ENCODE measurements at places on chromosomes 3 and 15.

DNA sequence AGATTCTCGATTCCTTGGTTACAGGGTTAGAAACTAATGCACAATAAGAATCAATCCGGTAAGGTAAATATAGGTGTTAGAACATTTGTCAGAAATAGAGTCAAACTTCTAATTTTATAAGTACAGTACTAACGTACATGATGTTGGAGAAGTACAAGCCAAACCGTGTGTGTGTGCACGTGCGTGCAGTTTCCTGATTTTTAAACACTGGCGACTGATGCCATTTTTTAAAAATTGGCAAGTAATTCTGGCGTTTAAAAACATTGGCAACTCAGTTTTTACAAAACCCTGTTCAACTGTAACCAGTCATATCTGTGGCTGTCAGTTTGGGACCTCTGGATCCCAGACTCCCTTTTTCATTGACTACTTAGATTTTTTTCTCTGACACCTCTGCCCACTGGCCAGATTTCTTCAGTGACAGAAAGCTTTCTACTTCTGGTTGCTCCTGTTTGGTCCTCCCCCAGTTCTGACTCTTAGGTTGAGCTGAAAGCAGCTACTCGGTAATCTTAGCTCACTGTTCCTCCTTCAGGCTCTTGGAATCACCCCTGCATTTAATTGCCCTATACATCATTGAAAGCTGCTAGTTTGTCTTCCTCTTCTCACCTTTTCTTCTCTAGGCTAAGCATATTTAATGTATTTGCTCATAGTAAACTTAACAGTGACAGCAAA lies 843 bp downstream of the ATG7 start:
- no peak for DNase-seq

DNA sequence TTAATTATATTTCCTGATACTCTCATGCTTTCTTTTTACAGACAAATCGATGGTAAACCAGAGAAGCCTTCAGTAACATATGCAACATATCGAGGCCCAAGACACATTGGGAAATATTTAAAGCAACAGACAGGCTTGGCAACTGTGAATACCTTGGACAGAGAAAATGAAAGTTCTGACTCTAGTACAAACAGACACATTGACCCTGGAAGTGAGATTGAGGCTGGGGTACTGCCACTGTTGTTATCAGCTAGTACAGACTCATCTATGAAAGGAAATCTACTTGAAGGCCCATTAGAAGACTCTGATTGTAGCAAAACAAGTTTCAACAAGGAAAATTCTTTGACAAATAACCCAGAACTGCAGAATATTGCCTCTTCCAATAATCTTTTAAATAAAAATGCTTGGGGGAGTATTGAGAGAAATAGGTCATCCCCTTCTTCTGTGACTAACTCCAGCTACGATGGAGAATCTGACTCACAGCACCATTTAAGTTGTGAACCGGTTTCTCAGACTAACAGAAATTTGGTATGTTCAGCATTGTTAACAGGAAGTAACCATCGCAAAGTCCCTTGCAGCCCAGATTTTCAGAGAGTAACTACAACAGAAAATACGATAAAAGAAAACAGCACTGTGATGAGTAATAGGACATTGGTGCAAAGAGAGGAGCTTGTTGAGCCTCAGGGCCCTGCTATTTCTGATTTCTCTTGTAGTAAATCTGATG lies 50.2 kb downstream of the CRYBG3 start:
- no peak for DNase-seq

DNA sequence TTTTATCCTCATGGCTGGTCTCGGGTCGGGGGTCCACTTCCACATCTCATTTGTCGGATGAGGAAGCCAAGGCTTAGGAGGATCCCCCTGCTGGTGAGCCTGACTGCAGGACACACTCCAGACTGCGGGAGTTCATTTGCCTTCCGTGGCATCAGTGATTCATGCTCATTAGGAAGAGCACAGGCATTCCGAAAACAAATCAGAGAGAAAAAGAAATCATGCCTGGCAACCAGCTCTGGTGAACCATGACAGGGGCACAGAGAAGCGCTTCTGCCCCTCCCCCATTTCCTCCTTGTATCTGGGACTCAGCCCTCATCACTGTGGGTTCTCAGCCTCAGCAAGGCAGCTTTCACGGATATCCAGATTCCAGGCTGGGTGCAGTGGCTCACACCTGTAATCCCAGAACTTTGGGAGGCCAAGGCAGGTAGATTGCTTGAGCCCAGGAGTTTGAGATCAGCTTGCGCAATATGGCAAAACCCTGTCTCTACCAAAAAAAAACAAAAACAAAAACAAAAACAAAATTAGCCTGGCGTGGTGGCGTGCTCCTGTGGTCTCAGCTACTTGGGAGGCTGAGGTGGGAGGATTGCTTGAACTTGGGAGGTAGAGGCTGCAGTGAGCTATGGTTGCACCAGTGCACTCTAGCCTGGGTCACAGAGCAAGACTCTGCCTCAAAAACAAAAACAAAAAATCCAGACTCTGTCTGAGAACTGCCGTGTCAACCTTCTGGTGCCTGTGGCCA lies 28.4 kb downstream of the IRAK2 start:
- DNase-seq: no peak

DNA sequence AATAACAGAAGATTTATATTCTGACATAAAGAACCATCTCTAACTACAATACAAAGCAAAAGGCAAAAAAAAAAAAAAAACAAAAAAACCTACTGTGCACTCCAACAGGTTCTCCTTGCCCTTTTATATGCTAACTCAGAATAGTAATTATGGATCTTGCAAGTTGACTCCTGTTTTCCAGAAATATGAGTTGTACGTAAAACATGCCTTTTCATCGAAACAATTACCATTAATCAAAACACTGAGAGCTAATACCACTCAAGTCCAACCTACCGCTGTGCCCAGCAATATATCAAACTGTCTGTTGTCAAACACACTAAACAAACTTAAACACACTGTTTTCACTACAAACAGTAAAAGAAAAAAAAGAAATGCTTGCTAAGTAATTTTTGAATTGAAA lies 389.8 kb downstream of the TBC1D5 start:
- DNase-seq: no peak

DNA sequence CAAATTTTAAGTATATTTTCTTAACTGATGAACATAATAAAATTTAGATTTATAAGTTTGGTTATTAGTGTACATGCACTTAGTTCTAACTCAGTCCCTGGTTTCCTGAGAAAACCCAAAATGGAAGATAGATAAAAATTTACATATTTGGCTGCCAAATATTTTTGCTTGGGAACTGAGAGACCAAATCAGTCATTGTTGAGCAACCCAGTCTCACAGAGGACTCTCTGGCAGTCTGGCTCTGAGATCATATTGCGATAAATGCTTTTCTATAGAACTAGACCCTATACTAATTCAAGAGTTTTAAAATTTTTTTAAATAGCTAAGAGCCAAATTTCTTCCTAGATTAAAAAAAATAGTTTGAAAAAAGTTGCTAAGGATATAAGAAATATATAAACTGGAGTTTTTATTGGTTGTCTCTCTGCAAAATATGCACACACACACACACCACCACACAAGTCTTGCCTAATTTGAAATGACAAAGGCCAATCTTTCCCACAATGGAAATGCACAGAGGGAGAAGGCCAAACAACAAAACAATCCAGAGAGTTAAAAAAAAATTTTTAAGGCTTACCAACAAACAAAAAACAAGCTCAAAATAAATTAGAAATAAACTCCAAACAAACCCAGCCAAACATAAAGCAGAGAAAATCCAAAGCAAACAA lies 259.5 kb downstream of the MECOM start:
- DNase-seq: no peak

DNA sequence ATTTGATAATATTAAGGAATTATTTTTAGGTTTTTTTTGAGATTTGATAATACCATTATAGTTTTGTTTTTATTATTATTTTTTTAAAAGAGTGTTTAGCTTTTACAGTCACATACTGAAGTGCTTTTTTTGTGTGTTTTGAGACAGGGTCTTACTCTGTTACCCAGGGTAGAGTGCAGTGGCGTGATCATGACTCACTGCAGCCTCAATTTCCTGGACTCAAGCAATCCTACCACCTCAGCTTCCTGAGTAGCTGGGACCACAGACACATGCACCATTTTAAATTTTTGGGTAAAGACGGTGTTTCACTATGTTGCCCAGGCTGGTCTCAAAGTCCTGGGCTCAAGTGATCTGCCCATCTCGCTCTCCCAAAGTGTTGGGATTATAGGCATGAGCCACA lies 73.0 kb downstream of the SUMF1 start:
- no peak for DNase-seq

DNA sequence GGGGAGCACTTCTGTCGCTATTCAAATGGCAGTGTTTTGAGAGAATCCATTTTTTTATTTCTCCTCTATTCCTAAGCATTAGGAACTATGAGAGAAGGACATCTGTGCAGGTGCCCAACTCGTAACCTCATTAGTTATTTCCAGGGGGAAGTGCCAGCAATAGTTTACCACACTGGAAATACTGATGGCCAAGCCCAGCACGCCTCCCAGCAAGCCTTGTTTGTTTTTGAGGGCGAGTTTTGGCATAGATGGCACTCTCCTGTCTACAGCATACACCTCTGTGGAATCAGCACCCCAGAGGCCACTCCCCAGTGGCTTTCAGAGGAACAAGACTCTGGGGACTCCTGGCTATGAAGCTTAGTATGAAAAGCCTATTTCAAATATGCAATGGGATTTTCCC lies 36.6 kb downstream of the FAN1 start:
- DNase-seq: peak; percentile 13

- no peak for DNase-seq
Observed at GRCh38 chr3:110101361-110101760, 764.0 kb upstream of the DPPA4 start.

GRCh38 chr3:139548801-139549200 lies 9.3 kb upstream of the RBP1 start:
- DNase-seq: no peak

GRCh38 chr3:169334991-169335390 lies 328.5 kb downstream of the MECOM start:
- no peak for DNase-seq

- DNase-seq: no peak
Observed at GRCh38 chr3:46845860-46846623, 17.2 kb downstream of the MYL3 start.

- DNase-seq: peak; percentile 62
Observed at GRCh38 chr3:5144316-5144994, 22.4 kb downstream of the ARL8B start.

- no peak for DNase-seq
Observed at GRCh38 chr3:70090322-70090913, 90.9 kb downstream of the SAMMSON start.

DNA sequence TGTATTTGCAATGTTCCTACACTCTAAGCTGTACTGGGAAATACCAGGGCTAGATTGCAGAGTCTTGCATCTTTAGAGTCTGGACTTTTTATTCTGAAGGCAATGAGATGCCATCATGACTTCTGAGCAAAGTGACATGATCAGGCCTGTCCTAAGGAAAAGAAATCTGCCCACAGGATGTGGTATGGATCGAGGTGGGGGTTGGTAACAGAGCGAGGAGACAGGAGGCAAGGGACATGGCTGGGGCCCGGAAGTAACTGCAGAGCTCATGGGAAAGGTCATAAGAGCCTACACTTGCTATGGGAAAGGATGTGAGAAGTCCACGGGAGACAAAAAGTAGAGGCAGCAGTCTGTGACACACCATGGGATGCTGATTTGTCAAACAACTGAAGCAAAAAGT lies 121.5 kb downstream of the OXNAD1 start:
- no peak for DNase-seq

- DNase-seq: no peak
Observed at GRCh38 chr3:167520266-167521005, 46.6 kb upstream of the SERPINI2 start.

DNA sequence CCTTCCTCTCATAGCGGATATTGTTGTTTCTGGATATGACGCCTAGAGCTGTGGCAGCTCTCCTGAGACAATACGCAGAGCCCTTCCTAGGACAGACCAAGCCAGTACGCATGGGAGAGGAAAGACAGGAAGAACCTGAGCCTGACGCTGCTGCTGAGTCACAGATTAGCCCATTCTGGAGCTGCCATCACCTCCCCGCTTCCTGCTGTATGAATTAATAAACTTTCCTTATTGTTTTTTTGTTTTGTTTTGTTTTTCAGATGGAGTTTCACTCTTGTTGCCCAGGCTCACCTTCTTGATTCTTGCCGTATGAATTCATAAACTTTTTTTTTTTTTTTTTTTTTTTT lies 67.0 kb downstream of the PPCDC start:
- no peak for DNase-seq

GRCh38 chr3:148023994-148024393 lies 614.8 kb downstream of the ZIC1 start:
- DNase-seq: no peak

DNA sequence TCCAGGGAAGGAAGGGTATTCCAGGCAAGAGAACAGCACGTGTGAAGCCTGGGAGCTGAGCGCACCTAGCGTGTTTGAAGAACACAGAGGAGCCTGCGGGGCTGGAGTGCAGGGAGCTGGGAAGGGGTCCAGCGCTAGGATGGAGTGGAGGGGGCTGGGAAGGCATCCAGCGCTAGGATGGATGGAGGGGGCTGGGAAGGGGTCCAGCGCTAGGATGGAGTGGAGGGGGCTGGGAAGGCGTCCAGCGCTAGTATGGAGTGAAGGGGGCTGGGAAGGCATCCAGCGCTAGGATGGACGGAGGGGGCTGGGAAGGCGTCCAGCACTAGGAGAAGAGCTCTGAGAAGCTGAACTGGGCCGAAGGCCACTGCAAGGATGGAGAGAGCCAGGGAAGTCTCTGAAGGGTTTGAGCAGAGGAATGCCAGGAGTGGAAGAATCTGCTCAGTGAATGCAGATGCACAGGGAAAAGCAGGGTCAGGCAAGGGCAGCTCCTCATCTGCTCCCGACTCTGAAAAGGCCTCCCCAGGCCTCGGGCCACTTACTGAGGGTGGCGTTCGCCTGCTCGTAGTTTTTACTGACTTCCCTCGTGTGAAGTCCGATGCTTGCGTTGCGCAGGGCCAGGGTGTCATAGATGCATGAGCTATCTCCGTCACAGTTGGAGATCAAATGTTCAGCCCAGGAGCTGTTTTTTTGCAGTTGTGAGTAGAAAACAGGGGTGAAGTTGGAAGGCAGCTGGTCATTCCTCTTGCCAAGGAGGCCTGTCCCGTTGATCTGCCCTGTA lies 39.8 kb downstream of the MUC20 start:
- no peak for DNase-seq

GRCh38 chr3:71393093-71393492 lies 190.4 kb downstream of the FOXP1 start:
- DNase-seq: no peak

- peak; percentile 21 for DNase-seq
Observed at GRCh38 chr3:99686955-99687612, 48.7 kb downstream of the COL8A1 start.

- DNase-seq: no peak
Observed at GRCh38 chr15:82398785-82399184, 30.8 kb upstream of the GOLGA6L9 start.

GRCh38 chr3:156483426-156483825 lies 71.5 kb downstream of the SSR3 start:
- DNase-seq: no peak

- peak; percentile 57 for DNase-seq
Observed at GRCh38 chr3:50028346-50028745, 60.4 kb upstream of the RBM5 start.

Measured in LNCaP clone FGC (cell line).